ENCODE measurements at places on chromosomes 11 and 22.
A peak's percentile ranks its signal among the peaks of the same experiment; 100 is the strongest.

GRCh38 chr11:28529540-28530410 is 421.6 kb downstream of the METTL15 start:
- DNase-seq = peak; percentile 91

DNA sequence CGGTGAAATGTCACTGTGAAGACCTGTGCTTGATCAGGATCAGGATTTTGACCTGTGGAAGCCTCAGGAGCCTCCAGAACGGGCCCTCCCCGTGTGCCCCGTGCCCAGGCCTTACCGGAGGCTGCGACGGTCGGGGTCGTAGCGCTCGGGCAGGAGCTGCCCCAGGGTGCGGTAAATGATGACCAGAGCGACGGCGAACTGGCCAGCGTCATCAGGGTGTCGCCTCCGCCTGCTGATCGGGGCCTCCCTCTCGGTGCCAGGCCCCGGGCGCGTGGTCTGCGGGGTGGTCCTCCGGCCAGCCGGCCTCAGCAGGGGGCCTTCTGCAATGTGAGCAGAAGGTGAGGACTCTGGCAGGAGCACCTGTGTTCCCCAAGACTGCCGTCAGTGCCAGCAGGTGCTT is 46.2 kb downstream of the TRMU start:
- DNase-seq = no peak

GRCh38 chr11:4118107-4118506 is 23.5 kb downstream of the RRM1 start:
- DNase-seq = peak; percentile 68

DNA sequence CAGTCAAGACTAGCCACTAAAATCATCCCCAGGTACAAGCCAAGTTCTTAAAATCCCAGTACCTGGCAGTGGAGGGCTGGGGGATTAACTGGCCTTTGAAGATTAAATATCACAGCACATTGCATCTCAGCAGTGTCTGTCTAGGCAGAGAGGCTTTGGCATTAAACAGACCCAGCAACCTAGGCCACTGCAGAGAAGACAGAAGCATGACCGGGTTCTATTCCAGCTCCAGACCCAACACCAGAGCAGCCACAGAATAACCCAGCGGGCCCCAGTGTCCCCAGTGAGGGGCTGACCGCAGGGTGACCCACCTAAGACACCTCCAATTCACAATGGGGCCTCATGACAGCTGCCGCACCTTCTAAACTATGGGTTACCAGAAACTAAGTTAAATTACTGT is 88.2 kb downstream of the SHANK2 start:
- no peak for DNase-seq

DNA sequence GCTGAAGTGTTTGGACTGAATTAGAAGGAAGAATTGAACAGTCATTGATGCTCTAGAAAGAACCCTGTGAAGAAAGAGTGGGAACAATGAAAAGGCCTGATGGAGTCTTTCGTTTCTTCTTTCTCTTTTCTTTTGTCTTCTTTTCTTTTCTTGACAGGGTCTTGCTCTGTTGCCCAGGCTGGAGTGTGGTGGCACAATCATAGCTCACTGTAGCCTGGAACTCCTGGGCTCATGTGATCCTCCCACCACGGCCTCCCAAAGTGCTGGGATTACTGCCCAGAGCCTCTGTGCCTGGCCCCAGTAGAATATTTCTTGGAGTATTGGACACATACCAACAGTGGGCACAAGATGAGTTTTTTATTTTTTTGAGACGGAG is 1.1 kb downstream of the FEN1 start:
- DNase-seq = no peak

DNA sequence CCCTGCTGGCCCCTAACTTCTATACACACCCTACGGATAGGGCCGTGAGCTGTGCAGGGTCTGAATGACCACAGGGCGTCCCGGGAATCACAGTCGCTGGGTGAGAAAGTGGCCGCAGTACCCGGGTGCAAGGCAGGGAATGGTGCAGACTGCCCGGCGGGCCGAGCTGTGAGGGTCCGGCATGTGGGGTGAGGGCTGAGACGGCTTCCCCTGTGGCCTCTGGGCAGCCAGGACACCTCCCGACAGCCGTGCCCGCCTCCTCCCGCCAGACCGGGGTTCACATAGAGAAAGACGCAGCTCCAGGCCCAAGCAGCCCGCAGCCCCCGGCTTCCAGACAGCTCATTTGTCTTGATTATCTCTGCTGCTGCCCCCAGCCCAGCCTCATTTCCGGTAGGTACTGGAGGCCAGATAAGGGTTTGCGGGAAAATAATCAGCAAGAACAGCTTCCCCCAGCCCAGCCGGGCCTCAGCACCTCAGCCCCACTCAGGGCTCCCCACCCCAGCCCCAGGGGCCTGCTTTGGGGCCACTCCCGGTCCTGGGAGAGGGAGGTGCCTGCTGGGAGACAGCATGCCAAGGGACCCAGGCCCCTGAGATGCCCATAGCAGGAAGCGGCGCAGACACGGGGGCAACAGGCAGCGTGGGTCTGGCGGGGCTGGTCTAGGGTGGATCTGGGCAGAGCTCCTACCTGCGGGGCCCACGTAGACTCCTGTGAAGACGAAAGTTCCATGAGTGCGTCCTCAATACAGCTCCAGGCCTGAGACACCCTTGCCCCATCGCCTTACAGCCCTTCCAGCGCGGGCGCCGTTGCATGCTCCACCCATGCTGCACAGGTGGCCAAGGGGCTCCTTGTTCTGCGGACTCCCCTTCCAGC is 123.1 kb downstream of the BRD1 start:
- no peak for DNase-seq

DNA sequence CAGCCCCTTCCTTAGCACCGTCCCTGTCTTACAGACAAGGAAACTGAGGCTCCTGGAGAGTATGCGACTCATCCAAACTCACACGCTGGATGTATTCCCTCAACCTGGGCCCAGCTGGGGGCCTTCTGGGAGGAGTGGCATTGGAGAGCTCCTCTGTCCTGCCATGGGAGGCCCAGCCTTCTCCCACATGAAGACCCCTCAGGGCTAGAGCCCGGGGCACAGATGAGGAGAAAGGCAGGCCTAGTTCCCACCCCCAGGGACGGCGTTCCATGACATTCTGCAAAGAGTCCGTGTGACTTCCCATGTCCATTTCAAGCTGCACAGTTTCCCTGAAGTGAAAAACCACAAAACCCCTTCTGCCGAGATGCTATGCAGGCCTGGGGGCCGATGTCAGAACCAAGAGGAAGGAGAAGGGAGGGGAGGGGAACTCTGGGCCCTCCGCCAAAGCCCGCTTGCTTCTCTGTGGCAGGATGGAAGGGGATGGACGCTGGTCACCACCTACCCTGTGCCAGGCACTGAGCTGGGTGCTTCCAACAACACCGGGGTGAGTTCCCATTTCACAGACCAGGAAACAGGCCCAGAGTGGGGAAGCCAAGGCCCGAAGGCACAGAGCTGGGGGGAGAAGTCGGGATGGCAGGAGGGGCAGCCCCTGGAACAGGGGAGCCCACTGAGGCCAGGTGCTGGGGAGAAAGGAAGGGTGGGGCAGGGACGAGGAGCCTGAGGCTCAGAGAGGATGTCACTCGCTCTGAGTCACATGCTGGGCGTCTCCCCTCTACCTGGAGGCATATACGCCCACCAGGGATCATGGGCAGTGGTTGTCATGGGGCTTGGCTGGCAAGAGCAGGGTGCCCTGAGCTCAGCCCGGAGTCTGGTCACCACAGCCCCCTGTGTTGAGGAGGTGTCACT is 15.7 kb downstream of the RAC2 start:
- DNase-seq = peak; percentile 86

DNA sequence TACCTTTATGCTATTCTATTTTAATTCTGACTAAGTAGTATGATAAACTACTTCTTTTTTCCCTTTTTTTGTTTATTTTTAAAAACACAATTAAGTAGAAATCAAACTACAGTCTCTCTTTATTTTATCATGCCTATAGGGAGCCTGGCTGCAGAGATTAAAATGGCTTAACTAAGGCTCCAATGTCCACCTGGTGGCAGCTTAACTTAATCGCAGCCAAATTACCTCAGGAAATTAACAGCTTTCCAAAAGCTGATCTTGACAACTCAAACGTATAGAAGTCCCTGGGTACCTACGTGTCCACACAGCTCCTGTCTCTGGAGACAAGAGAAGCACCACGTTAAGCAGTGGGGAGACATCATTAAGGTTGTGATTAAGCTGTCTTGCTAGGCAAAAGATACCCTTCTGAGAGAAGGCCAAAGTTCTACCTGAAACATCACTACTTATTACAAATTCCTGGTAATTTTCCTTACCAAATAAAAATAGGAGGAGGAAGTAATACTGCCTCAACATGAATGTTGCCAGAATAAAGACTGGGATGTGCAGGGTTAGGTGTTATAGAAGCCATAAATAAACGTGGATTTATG is 63.2 kb upstream of the SNX19 start:
- DNase-seq = peak; percentile 75

DNA sequence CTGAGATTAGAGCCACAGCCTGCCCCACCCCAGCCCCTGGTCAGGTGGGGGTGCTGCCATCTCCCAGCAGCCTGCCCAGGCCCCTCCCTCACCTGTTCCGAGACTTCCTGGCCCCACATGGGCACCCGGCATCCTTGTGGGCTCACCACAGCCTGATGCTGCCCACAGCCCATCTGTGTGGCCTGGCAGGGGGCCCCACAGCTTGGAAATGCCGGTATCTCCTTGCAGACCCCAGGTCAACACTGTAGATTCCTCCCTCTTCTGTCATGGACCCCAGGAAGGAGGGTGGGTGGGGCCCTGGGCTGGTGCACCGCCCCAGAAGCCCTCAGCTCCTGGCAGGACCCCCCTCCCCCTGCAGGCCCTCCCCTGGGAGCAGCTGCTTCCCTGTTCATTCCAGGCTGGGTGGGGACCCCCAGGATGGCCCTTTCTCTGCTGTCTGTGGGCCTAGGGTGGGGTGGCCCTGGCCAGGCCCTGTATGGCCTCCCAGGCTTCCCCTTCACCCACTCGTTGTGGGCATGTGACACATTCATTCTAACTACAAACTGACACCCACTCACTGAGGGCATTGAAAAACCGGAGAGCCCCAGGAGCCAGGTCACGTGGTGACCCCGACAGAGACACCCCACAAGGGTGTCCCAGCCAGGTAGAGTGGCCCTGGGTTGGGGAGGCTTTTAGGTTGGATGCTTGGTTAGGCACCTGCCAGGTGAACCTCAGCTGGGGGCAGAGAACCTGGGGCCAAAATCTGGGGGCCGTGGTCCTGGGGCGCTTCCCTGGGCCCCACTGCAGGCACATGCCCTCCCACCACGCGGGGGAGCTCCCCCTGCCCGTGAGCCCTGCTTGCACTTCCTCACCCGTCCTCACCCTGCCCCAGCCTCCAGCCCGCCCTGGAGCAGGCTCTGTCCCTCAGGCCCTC is 44.1 kb upstream of the CCDC188 start:
- DNase-seq = no peak

DNA sequence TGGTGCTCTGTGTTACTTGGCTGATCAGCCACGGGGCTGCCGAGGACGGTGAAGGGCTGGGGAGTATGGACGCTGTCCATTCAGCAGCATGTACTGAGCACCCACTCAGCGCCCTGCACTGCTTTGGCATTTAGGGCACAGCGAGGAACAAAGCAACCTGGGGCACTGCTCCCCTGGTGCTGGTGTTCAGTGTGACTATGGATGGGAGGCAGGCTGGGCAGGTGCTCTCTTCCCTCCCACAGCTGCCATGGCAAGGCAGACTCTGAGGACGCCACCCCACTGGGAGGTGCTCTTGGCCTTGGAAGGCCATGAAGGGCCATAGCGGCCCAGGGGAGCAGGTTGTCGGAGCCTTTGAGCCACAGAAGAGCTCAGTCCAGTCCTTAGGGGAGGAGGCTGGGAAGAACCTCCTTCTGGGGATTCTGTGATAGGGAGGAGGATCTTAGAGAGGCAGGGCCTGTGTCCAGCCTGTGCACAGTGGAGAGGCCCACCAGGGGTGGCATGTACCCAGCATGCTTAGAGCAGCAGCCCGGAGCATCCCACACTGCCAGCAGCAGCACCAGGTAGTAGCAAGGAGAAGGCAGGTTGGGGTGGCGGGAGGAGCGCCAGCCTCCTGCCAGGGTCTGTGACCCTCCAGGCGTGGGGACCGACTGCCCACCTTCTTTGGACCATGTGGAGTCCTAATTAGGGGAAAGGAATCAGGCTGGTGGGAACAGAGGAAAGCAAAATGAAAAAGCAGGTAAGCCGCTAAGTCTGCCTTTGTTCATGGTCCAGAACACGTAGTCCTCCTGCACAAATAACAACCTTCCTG is 141.8 kb downstream of the MPPED1 start:
- no peak for DNase-seq

DNA sequence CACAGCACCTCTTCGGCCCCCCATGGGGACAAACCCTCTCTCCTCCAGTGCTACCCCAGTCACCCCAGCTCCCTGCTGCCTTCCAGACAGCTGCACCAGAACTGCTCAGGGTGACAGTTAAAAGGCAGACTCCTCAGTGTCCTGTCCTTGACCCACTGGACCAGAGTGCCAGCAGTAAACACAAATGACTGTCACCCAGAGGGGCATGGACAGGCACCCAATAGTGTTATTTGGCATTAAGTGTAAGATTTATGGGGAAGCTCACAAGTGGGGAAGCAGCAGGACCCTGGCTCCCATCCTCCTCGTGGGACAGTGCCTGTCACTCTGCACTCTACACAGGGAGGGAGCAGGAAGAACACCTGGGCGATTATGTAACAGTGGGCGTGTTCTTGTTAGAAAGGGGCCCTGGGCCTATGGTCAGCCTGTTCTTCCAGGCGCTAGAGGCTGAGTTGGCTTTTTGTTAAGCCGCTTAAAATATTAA is 5.0 kb downstream of the RPS19BP1 start:
- peak; percentile 41 for DNase-seq

DNA sequence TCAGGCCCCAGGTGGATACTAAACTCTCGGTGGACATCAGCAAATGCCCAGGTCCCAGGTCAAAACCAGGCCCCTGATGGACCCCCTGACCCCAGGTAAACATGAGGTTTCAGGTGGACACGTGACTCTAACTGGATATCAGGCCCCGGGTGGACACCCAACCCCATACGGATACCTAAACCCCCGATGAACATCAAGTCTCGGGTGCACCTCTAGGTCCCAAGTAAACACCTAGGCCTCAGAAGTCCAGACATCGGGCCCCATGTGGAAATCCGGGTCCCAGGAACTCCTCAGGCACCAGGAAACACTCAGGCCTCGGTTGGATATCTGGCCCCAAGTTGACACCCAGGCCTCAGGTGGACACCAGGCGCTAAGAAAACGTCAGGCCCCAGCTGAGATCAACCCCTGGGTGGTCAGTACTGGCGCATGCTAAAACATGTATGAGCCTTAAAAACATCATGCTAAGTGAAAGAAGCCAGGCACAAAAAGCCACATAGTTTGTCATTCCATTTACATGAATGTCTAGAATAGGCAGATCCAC is 54.4 kb upstream of the SEPTIN5 start:
- no peak for DNase-seq

- DNase-seq = no peak
These were observed 10.1 kb downstream of the SLC5A1 start for GRCh38 chr22:32052936-32053791.
